ENCODE measurements at places on chromosomes 3 and 15. TPM values are rescaled to one million over a fixed set of nuclear protein-coding genes. Genes with fewer than 3 reads are reported as not detected.

Gene LINGO1
- 4.5 TPM for total RNA-seq

Gene TRAT1
- total RNA-seq = not detected

Gene AGTR1
- total RNA-seq = 0.91 TPM

Gene MUSTN1
- not detected for total RNA-seq

Gene HTR3E
- not detected for total RNA-seq

Gene HESX1
- total RNA-seq = 0.67 TPM

Gene BFSP2
- not detected for total RNA-seq

Gene LDHAL6B
- total RNA-seq = not detected

DNA sequence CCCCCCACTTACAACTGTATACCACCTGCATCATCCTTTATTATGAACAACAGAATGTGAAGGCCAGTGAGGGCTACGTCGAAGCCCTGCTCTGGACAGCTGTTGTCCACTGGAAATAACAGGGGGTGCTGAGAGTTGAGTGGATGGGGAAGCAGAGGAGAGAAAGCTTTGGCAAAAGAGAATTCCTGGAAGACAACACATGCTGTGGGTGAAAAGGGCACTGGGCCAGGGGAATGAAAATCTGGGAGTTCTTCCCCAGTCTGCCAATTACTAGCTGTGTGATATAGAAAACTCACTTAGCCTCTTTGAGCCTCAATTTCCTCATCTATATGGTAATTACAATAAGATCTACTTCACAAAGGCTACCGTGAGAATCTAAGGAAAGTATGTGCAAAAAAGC, 40.7 kb downstream of the FSTL1 start:
- peaks cover 86% of the 10 kb centered on the region for H3K36me3 ChIP-seq
- no peak overlapping the region for H3K27ac ChIP-seq
- no peaks in the 10 kb centered on the region for H3K4me1 ChIP-seq
- no peak for DNase-seq
- H3K4me3 ChIP-seq = no peak overlapping the region

DNA sequence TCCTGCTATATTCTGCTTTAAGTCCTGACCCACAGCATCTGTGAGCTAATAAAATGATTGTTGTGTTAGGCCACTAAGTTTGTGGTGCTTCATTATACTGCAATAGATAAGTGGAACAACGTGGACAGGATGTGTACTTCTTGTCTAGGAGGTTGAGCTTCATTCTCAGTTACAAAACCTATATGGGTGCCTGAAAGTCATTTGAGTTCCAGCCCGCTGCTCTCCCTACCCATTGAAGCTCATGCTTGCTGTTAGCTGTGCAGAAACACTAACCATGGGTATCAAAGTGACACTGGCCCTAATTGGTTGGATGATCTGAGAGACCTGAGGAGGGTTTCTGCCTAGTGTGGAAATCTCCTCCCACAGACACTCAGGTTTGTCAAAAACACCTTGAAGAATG, 357.2 kb downstream of the PDCD6IP start:
- H3K4me3 ChIP-seq = no peak overlapping the region
- no peak overlapping the region for H3K27ac ChIP-seq
- no peaks in the 10 kb centered on the region for H3K27me3 ChIP-seq
- no peak for DNase-seq

GRCh38 chr15:22839046-22839695, 705 bp downstream of the NIPA2 start:
- no peaks in the 10 kb centered on the region for H3K27me3 ChIP-seq
- H3K27ac ChIP-seq = peak overlapping the region; percentile 90
- H3K4me3 ChIP-seq = peak overlapping the region; percentile 83
- peaks cover 4% of the 10 kb centered on the region for H3K36me3 ChIP-seq

DNA sequence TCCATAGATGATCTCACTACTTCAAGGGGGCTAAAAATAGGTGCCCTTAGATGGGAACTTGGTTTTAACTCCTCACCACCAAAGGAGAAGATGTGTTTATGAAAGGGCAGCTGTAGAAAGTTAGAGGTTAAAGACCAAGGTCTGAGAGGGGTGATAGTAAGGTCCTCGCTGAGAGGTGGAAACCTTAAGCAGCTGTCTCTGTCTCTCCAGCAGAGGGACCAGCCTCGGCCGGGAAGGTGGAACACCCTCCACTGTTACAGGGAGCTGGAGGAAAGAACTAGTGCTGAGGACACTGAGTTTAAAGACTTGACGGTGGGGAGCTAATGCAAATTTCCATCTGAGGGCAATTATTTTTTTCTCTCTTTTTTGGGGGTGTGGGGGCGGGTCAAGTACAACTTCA, 8.9 kb upstream of the RLBP1 start:
- no peak for DNase-seq
- H3K4me1 ChIP-seq = peaks cover 12% of the 10 kb centered on the region
- H3K27ac ChIP-seq = peak overlapping the region; percentile 36
- H3K27me3 ChIP-seq = no peaks in the 10 kb centered on the region
- no peaks in the 10 kb centered on the region for H3K36me3 ChIP-seq

- H3K4me3 ChIP-seq = no peak overlapping the region
- no peak overlapping the region for H3K27ac ChIP-seq
- no peaks in the 10 kb centered on the region for H3K36me3 ChIP-seq
- DNase-seq = no peak
Measured at GRCh38 chr3:13883681-13884080, 3.8 kb upstream of the WNT7A start.

DNA sequence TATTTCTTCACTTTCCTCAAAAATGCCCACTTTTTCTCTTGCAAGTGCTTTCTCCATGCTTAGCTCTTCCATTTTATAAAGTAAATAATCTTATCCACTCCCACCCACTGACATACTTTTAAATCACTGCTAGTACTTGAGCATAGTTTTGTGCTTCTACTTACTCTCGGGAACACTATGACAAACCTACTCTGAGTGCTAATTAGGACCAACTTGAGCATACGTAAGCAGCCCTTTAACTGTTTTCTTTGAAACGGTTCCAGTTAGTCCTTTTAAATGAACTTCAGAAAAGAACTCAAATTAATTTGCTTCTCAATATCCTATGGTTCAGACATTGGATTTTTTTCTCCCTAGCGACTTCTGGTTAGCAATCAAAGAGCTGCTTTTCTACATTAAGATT, 280.0 kb upstream of the SOX2 start:
- no peaks in the 10 kb centered on the region for H3K36me3 ChIP-seq
- peak; percentile 45 for DNase-seq
- no peak overlapping the region for H3K27ac ChIP-seq
- no peak overlapping the region for H3K4me3 ChIP-seq
- H3K27me3 ChIP-seq = no peaks in the 10 kb centered on the region
- H3K4me1 ChIP-seq = no peaks in the 10 kb centered on the region

GRCh38 chr3:62249484-62249776, 123.9 kb downstream of the FEZF2 start:
- H3K4me1 ChIP-seq = no peaks in the 10 kb centered on the region
- H3K4me3 ChIP-seq = no peak overlapping the region
- no peak for DNase-seq
- H3K27me3 ChIP-seq = no peaks in the 10 kb centered on the region
- H3K36me3 ChIP-seq = no peaks in the 10 kb centered on the region

- no peak overlapping the region for H3K4me3 ChIP-seq
- no peak overlapping the region for H3K27ac ChIP-seq
- no peaks in the 10 kb centered on the region for H3K27me3 ChIP-seq
- no peak for DNase-seq
- peaks cover 3% of the 10 kb centered on the region for H3K36me3 ChIP-seq
Measured at GRCh38 chr15:71254491-71254890, 139.2 kb downstream of the THSD4 start.

- no peak overlapping the region for H3K27ac ChIP-seq
- H3K27me3 ChIP-seq = no peaks in the 10 kb centered on the region
- no peak for DNase-seq
Measured at GRCh38 chr3:120649830-120650233, 32.2 kb downstream of the HGD start.

- no peak for DNase-seq
- H3K27me3 ChIP-seq = no peaks in the 10 kb centered on the region
- no peak overlapping the region for H3K4me3 ChIP-seq
- H3K4me1 ChIP-seq = peaks cover 18% of the 10 kb centered on the region
- H3K36me3 ChIP-seq = no peaks in the 10 kb centered on the region
Measured at GRCh38 chr15:25776071-25776746, 86.9 kb downstream of the ATP10A start.

DNA sequence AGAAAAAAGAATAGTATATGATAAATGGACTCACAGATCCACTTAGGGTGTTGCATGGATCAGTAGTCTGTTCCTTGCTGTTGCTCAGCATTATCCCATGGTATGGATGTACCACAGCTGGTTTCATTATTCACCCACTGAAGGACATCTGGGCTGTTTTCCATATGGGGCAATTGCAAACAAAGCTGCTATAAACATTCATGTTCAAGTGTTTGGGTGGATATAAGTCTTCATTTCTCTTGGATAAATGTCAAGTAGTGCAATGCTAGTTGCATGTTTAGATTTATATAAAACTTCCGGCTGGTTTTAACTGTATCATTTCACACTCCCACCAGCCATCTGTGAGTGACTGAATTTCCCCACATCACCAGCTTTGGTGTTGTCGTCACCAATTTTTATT, 137.7 kb downstream of the ASB7 start:
- no peaks in the 10 kb centered on the region for H3K27me3 ChIP-seq
- no peaks in the 10 kb centered on the region for H3K36me3 ChIP-seq
- DNase-seq = no peak
- no peak overlapping the region for H3K27ac ChIP-seq
- H3K4me3 ChIP-seq = no peak overlapping the region

DNA sequence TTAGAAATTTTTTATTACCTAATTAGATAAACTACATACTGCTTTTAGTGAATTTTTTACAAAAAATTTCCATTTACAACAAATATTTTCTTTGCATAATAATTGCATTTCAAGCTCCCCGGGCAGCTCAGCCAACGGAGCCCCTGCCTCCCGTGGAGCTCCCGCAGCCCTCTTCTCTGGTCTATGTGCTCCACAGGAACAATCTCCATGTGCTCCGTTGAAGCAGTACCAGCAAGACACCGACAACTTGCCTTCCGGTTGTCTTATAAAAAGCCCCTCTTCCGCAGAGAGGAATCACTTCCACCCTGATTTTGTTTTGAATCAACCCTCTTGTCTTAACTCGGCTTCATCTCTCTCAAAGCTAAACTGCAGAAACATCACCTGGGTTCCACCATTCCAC, 46.9 kb upstream of the CHD2 start:
- DNase-seq = no peak
- no peak overlapping the region for H3K4me3 ChIP-seq
- peaks cover 2% of the 10 kb centered on the region for H3K4me1 ChIP-seq
- H3K36me3 ChIP-seq = no peaks in the 10 kb centered on the region

DNA sequence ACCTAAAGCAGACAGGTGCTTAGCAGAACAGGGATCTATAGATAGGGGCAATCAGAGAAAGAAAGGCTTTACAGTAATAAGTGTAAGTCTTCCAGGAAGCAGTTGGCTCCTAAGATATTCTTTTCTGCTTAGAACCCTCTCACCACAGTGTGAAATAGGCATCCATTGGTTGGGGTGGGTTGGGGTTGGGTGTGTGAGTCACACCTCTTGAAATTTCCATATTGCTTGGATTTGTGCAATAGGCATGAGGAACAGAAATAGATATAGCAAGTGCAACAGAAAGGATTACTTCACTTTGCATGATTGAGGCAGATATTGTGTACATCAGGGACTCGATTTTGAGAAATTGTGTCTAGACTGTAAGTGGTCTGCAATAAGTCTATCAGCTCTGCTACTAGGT, 200.1 kb upstream of the GAP43 start:
- H3K4me3 ChIP-seq = no peak overlapping the region
- H3K36me3 ChIP-seq = no peaks in the 10 kb centered on the region
- H3K27me3 ChIP-seq = no peaks in the 10 kb centered on the region
- no peaks in the 10 kb centered on the region for H3K4me1 ChIP-seq
- no peak for DNase-seq
- H3K27ac ChIP-seq = no peak overlapping the region

DNA sequence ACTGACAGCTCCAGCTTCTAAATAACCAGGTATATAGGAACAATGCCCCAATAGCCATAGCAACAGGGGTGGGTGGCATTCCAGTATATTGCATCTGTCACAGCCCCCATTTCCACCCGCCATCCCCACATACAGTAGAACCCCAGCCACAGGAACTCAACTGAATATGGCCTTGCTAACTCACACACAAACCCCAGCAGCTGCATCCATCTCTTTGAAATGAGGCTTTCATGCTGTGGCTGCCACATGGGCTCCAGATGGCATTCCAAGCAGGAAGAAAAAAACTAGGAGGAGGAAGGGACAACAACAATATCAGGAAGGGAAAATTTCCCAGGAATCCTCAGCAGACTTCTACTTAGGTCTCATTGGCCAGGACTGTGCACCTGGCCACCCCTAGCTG, 54.6 kb downstream of the CCR3 start:
- H3K27me3 ChIP-seq = peaks cover 2% of the 10 kb centered on the region
- no peak overlapping the region for H3K27ac ChIP-seq
- no peaks in the 10 kb centered on the region for H3K4me1 ChIP-seq
- H3K4me3 ChIP-seq = no peak overlapping the region
- H3K36me3 ChIP-seq = no peaks in the 10 kb centered on the region

- DNase-seq = no peak
- no peaks in the 10 kb centered on the region for H3K36me3 ChIP-seq
- H3K4me1 ChIP-seq = peaks cover 6% of the 10 kb centered on the region
- H3K27ac ChIP-seq = no peak overlapping the region
Measured at GRCh38 chr3:178202194-178202593, 334.0 kb upstream of the KCNMB2 start.

DNA sequence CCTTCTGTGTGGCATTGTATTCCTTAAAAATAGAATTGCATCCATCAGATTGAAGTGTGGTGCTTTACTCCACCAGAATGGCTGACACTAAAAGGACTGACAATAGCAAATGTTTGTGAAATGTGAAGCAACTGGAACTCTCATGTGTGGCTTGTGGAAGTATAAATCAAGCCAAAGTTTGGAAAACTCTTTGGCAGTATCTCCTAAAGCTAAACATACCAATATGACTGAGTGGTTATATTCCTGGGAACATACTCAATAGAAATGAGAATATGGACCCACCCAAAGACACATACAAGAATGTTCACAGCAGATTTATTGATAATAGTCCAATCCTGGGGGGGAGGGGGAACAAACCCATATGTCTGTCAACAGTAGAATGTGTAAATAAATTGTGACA, 87.1 kb downstream of the RARB start:
- no peaks in the 10 kb centered on the region for H3K36me3 ChIP-seq
- DNase-seq = peak; percentile 40
- H3K27me3 ChIP-seq = no peaks in the 10 kb centered on the region
- H3K4me3 ChIP-seq = no peak overlapping the region
- H3K27ac ChIP-seq = no peak overlapping the region

DNA sequence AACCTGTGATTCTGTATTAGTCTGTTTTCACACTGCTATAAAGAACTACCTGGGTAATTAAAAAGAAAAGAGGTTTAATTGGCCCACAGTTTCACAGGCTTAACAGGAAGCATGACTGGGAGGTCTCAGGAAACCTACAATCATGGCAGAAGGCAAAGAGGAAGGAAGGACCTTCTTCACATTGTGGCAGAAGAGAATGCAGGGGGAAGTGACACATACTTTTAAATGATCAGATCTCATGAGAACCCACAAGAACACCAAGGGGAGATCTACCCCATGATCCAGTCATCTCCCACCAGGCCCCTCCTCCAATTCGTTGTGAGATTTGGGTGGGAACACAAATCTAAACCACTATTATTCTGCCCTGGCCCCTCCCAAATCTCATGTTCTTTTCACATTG, 6.1 kb downstream of the ZKSCAN7 start:
- peaks cover 1% of the 10 kb centered on the region for H3K4me1 ChIP-seq
- peaks cover 9% of the 10 kb centered on the region for H3K36me3 ChIP-seq
- no peak for DNase-seq
